ENCODE measurements at places on chromosomes 2 and 18. TPM values are rescaled to one million over a fixed set of nuclear protein-coding genes. Genes with fewer than 3 reads are reported as not detected.

GRCh38 chr2:130806370-130806769 is 30.3 kb upstream of the ARHGEF4 start:
- H3K4me3 ChIP-seq = no peak overlapping the region
- no peaks in the 10 kb centered on the region for H3K4me1 ChIP-seq
- H3K27me3 ChIP-seq = no peaks in the 10 kb centered on the region
- H3K36me3 ChIP-seq = no peaks in the 10 kb centered on the region
- H3K27ac ChIP-seq = no peak overlapping the region

The EPB41L3 gene
- total RNA-seq = 60.6 TPM

DNA sequence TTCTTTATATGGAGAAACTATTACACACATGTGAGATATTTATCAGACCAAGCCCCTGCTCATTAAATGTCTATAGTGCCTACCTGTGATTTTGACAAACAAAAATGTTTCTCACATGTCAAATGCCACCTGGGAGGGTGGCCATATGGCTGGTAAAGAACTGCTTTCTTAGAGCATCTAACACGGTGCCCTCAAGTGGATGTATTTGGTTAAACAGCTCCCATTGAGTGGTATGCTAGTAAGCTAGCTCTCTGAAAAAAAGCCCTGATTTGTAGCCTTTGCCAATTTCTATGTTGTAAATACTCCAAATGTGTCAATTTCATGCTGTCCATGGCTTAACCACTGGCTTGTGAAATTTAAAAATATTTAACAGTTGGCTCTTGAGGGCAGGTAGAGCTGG is 94.6 kb downstream of the PMAIP1 start:
- no peaks in the 10 kb centered on the region for H3K36me3 ChIP-seq
- no peaks in the 10 kb centered on the region for H3K4me1 ChIP-seq
- no peak overlapping the region for H3K27ac ChIP-seq
- H3K27me3 ChIP-seq = no peaks in the 10 kb centered on the region
- no peak for DNase-seq

DNA sequence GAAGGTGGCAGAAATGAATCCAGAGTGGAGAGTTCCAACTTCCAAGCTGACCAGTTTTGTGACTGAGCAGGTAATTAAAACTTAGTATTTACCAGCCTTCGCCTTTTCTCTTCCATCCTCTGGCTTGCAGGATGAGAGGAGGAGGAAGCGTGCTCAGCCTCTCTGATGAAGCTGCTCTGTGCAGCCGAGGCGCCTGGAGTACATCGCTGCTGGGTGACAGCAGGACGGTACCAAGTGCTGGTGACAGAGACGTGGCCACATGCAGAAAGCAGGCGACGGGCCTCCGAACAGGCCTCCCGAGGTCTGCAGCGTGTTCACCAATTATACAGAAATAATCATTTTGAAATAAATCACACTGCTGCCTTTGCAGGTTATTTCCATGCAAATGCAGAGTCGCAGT is 95.0 kb downstream of the MBP start:
- H3K36me3 ChIP-seq = no peaks in the 10 kb centered on the region
- H3K27me3 ChIP-seq = no peaks in the 10 kb centered on the region
- no peaks in the 10 kb centered on the region for H3K4me1 ChIP-seq

GRCh38 chr18:26414901-26415440 is 133.4 kb downstream of the KCTD1 start:
- no peak overlapping the region for H3K4me3 ChIP-seq
- H3K4me1 ChIP-seq = no peaks in the 10 kb centered on the region
- no peak overlapping the region for H3K27ac ChIP-seq

The SH3RF3 gene
- 13.0 TPM for total RNA-seq

DNA sequence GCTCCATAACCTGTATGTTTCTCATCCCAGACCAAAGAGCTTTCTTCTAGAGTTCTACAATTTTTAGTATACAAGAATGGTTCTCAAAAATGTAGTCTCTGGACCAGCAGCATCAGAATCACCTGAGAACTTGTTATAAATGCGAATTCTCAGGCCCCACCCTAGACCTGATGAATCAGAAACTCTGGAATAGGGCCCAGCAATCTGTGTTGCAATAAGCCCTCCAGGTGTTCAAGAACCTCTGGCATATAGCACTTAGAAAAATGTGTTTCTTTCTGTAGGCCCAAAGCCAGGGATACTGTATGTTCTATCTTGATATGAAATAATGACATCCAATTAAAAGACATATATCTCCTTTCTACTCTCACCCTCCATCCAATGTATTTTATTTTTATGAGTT is 10.4 kb downstream of the PAIP2B start:
- no peaks in the 10 kb centered on the region for H3K4me1 ChIP-seq
- H3K4me3 ChIP-seq = no peak overlapping the region

The SLC9A4 gene
- total RNA-seq = not detected

The CNTNAP5 gene
- total RNA-seq = 0.17 TPM

The GAL3ST2 gene
- total RNA-seq = 2.7 TPM

GRCh38 chr2:152456262-152456661 is 121.3 kb downstream of the FMNL2 start:
- H3K27me3 ChIP-seq = no peaks in the 10 kb centered on the region
- no peak for DNase-seq

Data from esophagus muscularis mucosa (tissue), 4 donors.